MCF 10A (cell line): ENCODE measurements at places on chromosomes 6 and 20. TPM values are rescaled to one million over a fixed set of nuclear protein-coding genes. Genes with fewer than 3 reads are reported as not detected.

Gene DNAH8
- not detected in 2 replicates for total RNA-seq

Gene KCNB1
- total RNA-seq, result 2.8 and 3.0 TPM in 2 replicates

Gene HLA-DQB1
- total RNA-seq, result not detected in 2 replicates

Gene ARFRP1
- total RNA-seq, result 60.1 and 65.4 TPM in 2 replicates

Gene BYSL
- 45.0 and 58.0 TPM in 2 replicates for total RNA-seq

Gene OLIG3
- total RNA-seq, result not detected in 2 replicates

Gene POLR3F
- total RNA-seq, result 11.2 and 15.1 TPM in 2 replicates

Gene TMEM217
- 3.2 and 4.6 TPM in 2 replicates for total RNA-seq

Gene GLP1R
- total RNA-seq, result not detected in 2 replicates

Gene CD93
- not detected in 2 replicates for total RNA-seq

Gene TGIF2
- total RNA-seq, result 5.9 and 9.7 TPM in 2 replicates

Gene SNAI1
- 0.17 and 0.23 TPM in 2 replicates for total RNA-seq

Gene PLA2G7
- not detected in 2 replicates for total RNA-seq

Gene NRN1
- not detected in 2 replicates for total RNA-seq

Gene SAMD3
- total RNA-seq, result not detected in 2 replicates

Gene GCNT2
- 0.63 and 0.96 TPM in 2 replicates for total RNA-seq

Gene GJA10
- total RNA-seq, result not detected in 2 replicates

Gene MLN
- not detected in 2 replicates for total RNA-seq

Gene GMDS
- total RNA-seq, result 19.7 and 24.9 TPM in 2 replicates

Gene AURKA
- total RNA-seq, result 65.8 and 75.3 TPM in 2 replicates

Gene SMIM8
- total RNA-seq, result 3.2 and 3.7 TPM in 2 replicates

Gene PTCRA
- total RNA-seq, result not detected in 2 replicates

Gene ZSCAN23
- total RNA-seq, result 3.0 and 4.7 TPM in 2 replicates

Gene HEY2
- total RNA-seq, result not detected in 2 replicates

Gene TBPL1
- total RNA-seq, result 40.9 and 51.8 TPM in 2 replicates

Gene HRH3
- total RNA-seq, result not detected in 2 replicates

Gene VTA1
- total RNA-seq, result 42.9 and 43.5 TPM in 2 replicates

Gene RNF182
- not detected in 2 replicates for total RNA-seq

Gene IL17F
- not detected in 2 replicates for total RNA-seq

Gene BPIFB2
- total RNA-seq, result not detected in 2 replicates

Gene SLC13A3
- total RNA-seq, result not detected in 2 replicates

Gene FAXC
- 2.3 and 3.6 TPM in 2 replicates for total RNA-seq

Gene PKHD1
- not detected in 2 replicates for total RNA-seq

Gene SLC22A7
- total RNA-seq, result not detected in 2 replicates

Gene FAM83C
- total RNA-seq, result not detected in 2 replicates

Gene NKX2-2
- total RNA-seq, result not detected in 2 replicates

Gene FOXC1
- 16.7 and 16.8 TPM in 2 replicates for total RNA-seq

Gene ULBP1
- total RNA-seq, result not detected in 2 replicates

Gene SOX18
- 0.16 and 0.22 TPM in 2 replicates for total RNA-seq

Gene SLC24A3
- not detected in 2 replicates for total RNA-seq

Gene WFDC9
- not detected in 2 replicates for total RNA-seq

Gene CNKSR3
- total RNA-seq, result 3.9 and 4.8 TPM in 2 replicates

Gene LIME1
- total RNA-seq, result 10.1 and 16.0 TPM in 2 replicates

Gene ZNFX1
- total RNA-seq, result 24.3 and 26.8 TPM in 2 replicates

Gene NKAPL
- not detected in 2 replicates for total RNA-seq

Gene CDH22
- not detected in 2 replicates for total RNA-seq

Gene MAS1
- not detected in 2 replicates for total RNA-seq

Gene LBP
- total RNA-seq, result not detected in 2 replicates

Gene RALY
- total RNA-seq, result 113 and 120 TPM in 2 replicates

Gene MTFR2
- total RNA-seq, result 5.2 and 6.0 TPM in 2 replicates

Gene GNL1
- total RNA-seq, result 69.1 and 76.8 TPM in 2 replicates

Gene SLC22A2
- total RNA-seq, result not detected in 2 replicates
